Activated CD8-positive, alpha-beta memory T cell treated with anti-CD3 and anti-CD28 coated beads for 4 hours (primary cell): ENCODE measurements at places on chromosomes 16 and 17.
A peak's percentile ranks its signal among the peaks of the same experiment; 100 is the strongest.

- no peak for DNase-seq
Measured at GRCh38 chr16:15976929-15977637, 27.7 kb downstream of the ABCC1 start.

DNA sequence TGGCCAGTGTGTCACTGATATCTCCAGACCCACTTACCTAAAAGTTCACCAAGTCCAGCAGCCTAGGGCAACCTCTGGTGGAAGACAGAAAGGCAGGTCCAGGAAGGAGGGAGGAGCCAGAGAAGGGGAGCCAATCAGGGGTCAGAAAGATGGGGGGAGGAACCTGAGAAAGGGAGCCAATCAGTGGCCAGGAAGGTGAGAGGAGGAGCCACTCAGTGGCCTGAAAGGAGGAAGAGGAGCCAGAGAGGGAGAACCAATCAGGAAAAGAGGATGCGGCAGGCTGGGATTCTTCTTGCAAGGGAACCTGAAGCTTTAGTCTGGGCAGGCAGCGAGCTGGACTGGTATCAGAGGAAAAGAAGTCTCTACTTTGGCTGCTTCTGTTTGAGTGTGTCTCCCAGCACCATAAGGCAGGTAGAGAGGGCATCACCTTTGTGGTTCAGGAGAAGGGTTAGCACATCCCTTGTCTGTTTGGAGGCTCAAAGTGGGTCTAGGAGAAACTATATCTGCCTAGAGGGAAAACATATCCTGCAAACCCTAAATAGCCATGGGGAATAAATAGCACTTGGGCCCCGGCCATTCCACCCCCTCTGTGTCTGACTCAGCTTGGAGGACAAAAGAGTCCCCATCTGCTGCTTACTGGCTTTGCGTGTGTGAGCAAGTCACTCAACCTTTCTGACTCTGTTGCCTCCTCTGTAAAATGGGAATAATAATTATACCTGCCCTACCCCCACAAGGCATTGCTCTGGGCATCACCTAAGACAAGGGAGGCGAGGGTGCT, 43.4 kb upstream of the CRHR1 start:
- DNase-seq = no peak

- DNase-seq = no peak
Measured at GRCh38 chr17:4858068-4858881, 25.1 kb downstream of the MINK1 start.

DNA sequence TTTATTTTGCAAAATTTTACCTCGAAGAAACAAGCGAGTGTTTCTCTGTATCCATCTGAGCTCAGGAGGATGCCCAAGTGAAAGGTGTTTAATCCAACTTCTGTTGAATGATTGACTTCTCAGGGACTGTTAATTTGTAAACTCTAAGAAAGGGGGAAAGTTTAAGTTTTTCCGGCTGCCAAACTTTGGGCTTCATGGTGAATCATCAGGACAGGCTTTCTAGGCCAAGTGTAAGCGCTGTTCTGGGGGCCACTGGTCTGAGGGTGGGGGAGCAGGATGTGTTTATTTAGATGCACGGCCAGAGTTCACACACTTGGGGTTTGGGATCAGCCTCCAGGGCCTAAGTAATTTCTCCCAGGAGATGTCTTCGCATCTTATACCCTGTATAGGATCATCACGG, 110.4 kb downstream of the PITPNC1 start:
- no peak for DNase-seq

DNA sequence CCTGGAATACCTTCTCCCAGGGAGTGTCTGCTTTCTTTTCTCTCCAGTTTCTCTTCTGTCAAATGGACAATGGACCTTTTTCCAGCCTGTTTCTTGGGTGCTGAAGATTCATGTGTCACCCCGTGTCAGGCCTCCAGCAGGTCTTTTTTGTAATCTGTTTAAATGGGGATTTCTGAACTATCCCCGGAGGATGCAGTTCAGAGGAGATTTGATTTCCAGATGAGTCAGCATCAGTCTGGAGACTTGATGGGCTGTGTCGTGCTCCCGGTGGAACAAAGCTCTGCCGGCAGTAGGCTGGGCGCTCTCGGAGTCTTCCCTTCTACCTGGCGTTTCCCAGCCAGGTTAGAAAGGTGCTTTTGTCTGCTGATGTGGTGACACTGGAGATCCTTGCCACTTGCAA, 440.6 kb downstream of the HS3ST3B1 start:
- no peak for DNase-seq

DNA sequence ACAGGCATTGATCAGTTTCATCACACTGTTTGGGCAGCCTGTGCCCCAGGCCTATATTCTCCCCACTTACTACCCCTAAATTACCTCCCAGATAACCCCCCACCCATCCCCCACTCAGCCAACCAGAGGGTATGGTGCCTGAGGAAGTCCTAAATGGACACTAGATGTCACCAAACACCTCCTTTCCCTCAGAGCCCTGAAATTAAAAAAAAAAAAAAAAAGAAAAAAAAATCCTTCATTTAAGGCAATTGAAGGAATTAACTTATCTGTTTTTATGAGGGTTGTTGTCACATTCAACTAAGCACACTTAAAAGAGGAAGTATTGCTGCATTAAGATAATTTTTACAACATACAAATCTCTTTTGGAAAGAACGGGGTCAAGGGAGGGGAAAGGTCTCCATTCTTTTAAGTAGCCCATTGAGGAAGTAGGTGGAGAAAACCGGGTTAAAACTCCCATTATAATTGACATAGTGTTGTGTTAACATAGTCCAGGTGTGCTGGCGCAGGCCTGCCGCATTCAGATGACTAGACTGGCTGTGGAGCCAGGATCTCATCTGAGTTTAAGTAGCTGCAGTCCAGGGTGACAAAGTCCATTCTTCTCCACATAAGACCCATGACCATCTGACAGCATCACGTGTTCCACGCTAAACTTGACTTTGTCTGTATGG, 46.3 kb downstream of the SNX11 start:
- DNase-seq = no peak

GRCh38 chr16:11050944-11051343, 106.6 kb downstream of the CLEC16A start:
- DNase-seq = no peak

DNA sequence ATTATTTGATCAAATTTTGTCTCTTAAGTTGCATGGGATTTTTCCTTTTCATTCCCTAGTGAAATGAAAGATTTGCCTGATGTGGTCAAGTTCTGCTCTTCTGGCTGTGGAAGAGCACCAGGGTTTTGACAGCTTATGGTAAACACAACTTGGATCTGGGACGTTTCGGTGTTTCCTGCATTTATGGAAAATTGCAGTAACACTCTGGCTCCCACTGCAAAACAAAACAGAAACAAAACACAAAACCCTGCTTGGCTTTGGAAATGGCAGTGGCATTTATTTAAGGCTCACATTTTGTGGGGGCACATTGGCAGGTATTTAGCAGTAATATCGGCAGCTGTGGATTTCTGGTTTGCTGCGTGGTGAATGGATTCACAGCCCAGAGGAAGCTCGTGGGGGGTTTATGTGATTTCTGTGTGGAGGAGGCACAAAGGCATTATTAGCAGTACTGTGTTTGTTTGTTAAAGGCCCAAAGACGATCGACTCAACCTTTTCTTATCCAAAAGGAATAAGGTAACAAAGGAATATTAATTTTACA, 377.8 kb downstream of the SNX29 start:
- no peak for DNase-seq

DNA sequence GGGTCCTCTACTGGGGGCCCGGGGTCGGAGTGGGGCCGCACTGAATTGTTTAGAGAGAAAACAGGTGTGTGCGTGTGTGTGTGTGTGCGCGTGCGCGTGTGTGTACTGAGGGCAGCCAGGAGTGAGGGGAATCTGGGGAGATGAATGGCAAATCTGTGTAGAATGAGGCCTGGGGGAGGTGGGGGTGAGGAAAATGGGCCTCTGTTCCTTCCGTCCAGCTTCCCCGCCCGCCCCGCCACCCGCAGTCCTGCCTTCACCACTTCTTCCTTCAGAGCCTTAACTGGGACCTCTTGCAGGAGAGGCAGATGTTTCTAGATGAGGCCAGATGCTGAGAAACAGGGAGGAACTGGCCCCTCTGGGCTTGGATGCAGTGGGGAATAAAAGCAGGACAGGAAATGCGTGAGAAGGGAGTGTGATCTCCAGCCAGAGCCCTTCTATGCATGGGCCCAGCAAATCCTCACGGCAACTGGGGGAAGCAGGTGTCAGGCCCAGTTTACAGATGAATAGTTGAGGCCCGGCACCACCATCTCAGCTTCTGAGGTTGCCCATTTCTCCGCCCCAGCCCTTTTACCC, 29.7 kb upstream of the NGFR start:
- DNase-seq = no peak

DNA sequence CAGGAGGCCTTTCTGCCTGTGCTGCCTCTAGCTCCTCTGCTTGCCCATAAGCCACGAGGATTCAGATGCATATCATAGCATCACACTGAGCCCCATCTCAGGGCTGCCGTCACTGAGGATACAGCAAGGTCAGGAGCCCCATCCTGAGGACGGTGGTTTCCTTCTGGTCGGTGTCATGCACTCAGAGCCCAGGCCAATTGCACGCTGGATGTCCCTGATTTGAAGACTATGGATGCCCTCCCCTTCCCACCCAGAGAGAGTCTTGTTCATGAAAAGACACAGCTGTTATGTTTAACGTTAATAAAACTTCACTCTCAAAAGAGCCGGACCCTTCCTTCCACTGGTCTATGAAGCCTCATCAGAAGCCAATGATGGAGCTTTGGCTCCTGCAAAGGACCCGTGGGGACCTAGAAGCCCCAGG, 19.9 kb downstream of the COTL1 start:
- no peak for DNase-seq

DNA sequence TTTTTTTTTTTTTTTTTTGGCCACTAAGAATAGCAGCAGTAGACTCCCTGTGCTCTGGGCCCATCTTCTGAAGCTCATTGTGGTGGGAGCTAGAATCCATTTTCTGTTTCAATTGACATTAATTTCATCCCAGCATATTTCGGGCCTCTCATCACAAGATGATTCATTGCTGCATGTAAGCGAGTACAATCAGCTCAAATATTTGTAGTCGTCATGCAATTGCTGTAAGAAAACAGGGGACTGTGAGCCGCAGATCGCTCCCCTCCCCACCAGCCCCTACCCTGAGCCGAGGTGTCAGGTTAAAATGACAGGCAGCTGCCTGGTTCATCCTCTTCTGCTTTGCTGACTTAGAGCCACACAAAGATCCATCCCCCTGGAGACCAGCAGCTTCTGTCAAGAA, 358.8 kb upstream of the CDH5 start:
- no peak for DNase-seq

DNA sequence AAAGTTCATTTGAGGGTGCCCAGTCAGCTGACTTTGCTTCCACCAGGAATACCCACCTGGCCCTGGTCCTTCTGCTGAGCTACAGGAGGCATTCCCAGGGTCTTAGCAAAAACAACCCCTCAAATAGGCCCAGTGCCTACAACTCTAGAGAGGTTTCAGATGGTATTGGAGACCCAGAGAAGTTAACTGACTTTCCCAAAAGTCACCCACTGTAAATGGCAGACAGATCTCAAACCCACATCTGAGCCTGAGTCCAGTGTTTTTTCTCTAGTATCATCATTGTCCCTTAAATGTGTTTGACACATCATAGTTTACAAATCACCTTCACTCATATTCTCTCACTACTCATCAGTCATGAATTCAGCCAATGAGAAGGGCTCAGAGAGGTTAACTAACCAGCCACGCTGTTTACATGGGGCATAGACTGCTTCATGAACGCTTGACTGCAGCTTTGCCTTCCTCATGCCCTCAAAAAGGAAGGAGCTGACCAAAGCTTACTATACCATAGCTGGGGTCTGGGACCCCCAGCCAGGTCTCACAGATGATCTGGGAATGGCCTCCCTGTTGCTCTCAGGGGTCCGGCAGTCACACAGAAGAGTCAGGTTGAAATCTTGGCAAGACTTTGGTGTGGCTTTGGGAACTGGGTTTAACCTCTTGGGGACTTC, 3.7 kb downstream of the PHOSPHO1 start:
- DNase-seq = no peak

GRCh38 chr16:29656688-29657523, 6.1 kb upstream of the SPN start:
- DNase-seq = no peak

GRCh38 chr17:19978805-19979211, 1.2 kb upstream of the AKAP10 start:
- no peak for DNase-seq

DNA sequence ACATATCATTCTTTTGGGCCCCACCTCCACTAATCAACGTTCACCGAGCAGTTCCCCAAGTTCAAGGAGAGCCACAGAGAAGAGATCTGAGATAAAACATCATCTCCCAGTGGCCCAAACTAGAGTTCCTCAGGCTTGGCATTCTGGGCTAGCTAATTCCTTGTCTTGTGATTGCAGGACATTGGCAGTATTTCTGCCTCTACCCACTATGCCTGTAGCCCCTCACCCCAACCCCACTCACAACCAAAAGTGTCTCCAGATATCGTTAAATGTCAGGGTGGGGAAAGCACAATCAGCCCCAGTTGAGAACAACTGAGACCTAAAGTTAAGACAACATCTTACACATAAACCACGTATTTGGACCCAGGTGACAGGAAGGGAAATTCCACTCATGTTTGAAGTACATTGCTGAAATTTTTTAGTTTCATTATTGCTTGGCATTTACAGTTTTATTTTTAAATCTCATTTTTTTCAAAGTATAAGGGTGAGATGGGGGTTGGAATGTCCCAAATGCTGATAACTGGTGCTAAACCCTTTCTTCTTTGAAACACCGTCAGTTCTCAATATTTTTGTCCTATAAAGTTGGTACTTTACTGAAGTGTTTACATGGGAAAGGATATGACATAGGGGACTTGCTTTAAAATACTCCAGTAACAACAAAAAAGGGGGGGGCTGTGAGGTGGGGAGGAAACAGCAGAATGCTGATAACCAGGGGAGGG, 13.6 kb downstream of the ZC3H7A start:
- no peak for DNase-seq

- no peak for DNase-seq
Measured at GRCh38 chr17:59375857-59376256, 44.4 kb downstream of the YPEL2 start.

- peak; percentile 47 for DNase-seq
Measured at GRCh38 chr16:85556456-85557082, 56.6 kb upstream of the GSE1 start.

GRCh38 chr16:4847774-4848587, 700 bp downstream of the UBN1 start:
- DNase-seq = no peak

- DNase-seq = no peak
Measured at GRCh38 chr17:12765548-12765947, 23.8 kb upstream of the ARHGAP44 start.

- no peak for DNase-seq
Measured at GRCh38 chr17:77872199-77872598, 86.3 kb upstream of the TNRC6C start.
